ENCODE measurements at places on chromosomes 7 and 10.

- no peak for ATAC-seq
Observed at GRCh38 chr7:30902466-30902865, 9.2 kb upstream of the AQP1 start.

GRCh38 chr10:118966076-118966849 lies 63.3 kb upstream of the NANOS1 start:
- ATAC-seq: peak; percentile 41

DNA sequence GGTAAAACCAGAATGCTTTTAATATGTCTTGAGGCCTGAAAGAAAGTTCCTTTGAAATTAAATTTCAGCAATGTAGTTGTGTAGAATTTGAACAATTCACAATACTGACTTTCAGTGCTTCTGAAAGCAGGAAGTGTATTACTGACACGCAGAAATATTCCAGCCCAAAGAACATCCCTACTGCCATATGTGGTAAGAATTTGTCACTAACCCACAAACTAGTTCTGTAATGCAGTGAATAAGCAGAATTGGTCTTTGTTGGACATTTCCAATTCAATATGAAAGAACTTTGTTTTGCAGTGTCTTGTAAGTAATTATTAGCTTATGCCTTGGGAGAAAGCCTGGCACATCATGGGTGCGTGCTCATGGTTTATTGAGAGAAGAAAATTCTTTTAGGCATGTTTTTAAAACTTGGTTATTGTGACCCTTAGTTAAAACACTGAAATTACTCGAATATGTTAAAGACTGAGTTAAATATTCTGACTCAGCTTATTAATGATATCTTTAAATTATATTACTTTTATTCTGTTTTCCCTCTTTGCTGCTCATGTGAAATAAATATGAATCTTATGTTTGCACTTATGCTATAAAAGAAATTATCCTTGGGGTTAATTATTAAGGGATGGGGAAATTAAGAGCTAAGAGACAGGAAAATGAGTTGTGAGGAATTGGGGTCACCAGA lies 33.4 kb downstream of the PTPN12 start:
- ATAC-seq: no peak

- ATAC-seq: no peak
Observed at GRCh38 chr10:36126076-36126475, 484.0 kb upstream of the FZD8 start.

DNA sequence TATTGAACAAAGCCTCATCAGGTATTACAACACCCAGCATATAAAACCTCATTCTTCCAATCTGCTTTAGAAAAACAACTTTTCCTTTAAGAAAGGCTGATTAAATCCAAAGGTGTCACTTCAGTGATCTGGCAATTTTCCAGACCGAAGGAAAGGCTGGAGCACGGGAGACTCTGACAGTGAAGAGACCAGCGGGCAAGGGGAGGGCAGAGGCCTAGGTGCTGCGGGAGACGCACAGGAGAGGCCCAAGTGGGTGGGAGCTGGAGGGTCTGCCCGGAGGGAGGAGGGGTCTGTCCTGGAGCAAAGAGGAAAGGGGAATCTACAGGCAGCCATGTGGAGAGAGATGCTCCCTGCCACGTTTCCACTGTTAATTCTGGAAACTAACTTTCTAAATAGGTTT lies 24.3 kb upstream of the PPP2R2D start:
- ATAC-seq: no peak

Data from gastroesophageal sphincter (tissue), 4 donors.